ENCODE measurements at places on chromosomes 13 and 19.

DNA sequence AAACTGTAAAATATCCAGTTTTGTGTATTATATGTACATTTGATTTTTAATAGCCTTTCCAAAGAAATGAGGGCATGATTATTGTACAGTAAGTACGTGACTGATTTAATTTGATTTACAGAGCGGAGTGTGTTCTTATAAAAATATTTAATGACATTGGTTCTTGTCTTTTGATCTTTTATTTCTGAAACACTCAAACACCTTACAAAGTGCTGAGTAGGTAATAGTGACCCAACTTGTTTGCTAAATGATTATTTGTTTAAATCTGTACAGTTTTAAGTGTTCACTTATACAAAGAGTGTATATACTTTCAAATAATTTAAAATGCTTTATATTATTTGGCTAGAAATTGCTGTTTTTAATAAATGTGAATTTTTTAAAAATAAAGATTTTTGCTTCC lies 71.5 kb downstream of the COG3 start:
- DNase-seq = no peak

- DNase-seq = peak; percentile 60
These were observed 624.8 kb downstream of the DACH1 start for GRCh38 chr13:71242201-71242600.

- DNase-seq = no peak
These were observed 48.2 kb upstream of the ESD start for GRCh38 chr13:46845146-46845545.

GRCh38 chr13:94205896-94206295 lies 273.6 kb downstream of the DCT start:
- no peak for DNase-seq

- DNase-seq = no peak
These were observed 62.9 kb downstream of the ZC3H13 start for GRCh38 chr13:45989607-45990006.

GRCh38 chr13:113187263-113187669 lies 21.2 kb downstream of the PCID2 start:
- no peak for DNase-seq

GRCh38 chr13:30052120-30052519 lies 201.7 kb upstream of the UBL3 start:
- no peak for DNase-seq

- no peak for DNase-seq
These were observed 516.0 kb downstream of the DCT start for GRCh38 chr13:93963266-93964145.

GRCh38 chr19:54168174-54168917 lies 4.6 kb downstream of the TMC4 start:
- DNase-seq = no peak

DNA sequence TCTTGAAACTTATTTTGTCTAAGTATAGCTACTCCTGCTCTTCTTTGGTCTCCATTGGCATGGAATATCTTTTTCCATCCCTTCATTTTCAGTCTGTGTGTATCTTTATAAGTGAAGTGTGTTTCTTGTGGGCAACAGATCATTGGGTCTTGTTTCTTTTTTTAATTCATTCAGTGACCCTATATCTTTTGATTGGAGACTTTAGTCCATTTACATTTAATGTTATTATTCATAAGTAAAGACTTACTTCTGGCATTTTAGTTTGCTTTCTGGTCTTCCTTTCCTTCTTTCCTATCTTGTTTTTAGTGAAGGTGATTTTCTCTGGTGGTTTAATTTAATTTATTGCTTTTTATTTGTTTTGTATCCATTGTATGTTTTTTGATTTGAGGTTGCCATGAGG lies 19.8 kb downstream of the CD70 start:
- DNase-seq = no peak

- DNase-seq = no peak
These were observed 14.7 kb upstream of the GRAMD1A start for GRCh38 chr19:34985249-34986022.

DNA sequence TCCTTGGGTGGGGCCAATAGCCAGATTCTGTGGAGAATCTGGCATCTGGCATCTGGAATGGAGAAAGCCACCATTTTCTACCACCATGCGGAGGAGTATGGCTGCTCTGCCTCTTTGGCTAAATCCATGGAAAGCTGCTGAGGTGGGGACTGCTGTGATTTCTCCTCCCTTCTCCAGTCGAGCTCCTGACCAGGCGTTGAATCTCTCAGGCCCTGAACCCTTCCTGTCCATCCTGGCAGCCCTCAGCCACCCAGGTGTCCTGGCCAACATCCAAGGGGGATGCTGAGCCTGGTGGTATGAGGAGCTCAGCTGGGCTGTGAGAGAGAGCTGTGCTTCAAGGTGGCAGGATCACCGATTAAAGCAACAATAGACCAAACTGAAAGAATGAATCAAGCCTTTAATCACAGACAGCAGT lies 17.4 kb upstream of the SIGLEC6 start:
- no peak for DNase-seq

DNA sequence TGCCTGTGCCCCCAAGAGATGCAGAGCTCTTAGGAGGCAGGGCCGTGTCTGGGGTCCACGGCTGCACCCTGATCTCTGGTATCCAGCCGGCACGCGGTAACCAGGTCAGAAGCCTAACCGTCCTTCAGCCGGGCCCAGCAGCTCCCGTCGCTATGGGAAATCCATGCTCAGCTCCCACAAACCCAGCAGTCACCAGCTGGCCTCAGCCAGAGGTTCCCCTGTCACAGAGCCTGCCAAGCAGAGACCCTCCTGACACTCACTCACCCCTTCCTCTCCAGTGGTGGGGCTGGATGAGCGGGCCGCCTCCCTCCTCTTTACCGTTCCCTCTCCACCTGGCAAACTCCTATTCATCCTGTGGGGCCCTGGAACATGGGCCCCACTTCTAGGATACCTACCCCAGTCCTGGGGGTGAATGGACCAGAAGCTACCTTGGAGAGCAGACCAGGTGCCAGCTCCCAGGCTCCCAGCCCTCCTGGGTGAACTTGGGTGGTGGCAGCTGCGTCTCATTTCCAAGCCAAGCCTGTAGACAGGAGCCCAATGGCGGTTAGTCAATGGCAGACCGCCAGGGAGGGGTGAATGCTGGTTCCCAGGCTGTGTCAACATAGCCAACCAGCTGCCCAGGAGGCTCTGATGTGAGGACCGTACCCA lies 21.4 kb upstream of the TCF3 start:
- no peak for DNase-seq

All from NCI-H2081 treated with DMSO at 0.1 percent for 48 hours (cell line).